ENCODE measurements at places on chromosomes 7 and 10.

DNA sequence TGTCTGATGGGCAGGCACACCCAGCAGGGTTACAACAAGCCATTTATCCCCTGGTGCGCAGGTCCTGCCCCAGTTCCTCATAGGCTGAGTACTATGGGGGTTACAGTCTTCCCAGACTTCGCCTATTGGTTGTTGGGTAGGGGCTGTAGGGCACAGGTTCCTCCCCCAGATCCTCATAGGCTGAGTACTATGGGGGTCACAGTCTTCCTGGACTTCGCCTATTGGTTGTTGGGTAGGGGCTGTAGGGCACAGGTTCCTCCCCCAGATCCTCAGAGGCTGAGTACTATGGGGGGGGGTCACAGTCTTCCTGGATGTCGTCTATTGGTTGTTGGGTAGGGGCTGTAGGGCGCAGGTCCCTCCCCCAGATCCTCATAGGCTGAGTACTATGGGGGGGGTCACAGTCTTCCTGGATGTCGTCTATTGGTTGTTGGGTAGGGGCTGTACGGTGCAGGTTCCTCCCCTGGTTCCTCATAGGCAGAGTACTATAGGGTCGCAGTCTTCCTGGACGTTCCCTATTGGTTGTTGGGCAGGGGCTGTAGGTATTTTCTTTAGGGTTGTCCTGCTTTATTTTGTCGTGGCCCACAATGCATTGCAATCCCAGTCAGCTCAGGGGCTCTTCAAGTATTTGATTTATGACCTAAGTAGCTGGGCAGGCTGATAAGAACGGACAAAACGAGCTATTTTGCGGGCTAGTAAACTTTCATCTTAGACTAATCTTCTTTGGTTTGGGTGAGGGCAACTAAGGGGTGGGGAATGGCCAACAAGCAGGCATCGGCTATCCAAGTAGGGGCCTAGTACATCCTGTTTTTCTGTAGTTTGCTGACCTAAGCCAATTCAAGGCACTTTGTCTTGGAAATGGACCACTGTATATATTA is 3.4 kb downstream of the LRRC27 start:
- no peak for DNase-seq

DNA sequence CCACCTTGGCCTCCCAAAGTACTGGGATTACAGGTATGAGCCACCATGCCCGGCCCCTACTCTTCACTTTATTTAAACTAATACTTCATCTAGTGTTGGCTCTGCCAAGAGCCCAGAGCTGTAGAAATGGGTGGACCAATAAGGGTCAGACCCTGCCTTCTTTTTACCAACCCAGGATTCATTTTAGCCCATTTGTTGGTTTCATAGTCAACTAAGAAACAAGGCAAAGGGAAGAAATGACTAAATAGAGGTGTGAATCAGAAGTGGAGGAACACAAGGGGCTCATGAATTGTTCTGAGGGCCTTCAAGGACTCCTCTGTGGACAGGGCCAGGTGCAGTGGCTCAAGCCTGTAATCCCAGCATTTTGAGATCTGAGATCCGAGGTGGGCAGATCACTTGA is 1.1 kb downstream of the ANKRD2 start:
- no peak for DNase-seq

GRCh38 chr10:31143331-31143935 is 111.8 kb upstream of the ZNF438 start:
- no peak for DNase-seq

- peak; percentile 2 for DNase-seq
These were observed 996 bp downstream of the ADAM12 start for GRCh38 chr10:126387041-126387921.

- DNase-seq = no peak
These were observed 16.1 kb downstream of the CCSER2 start for GRCh38 chr10:84344526-84344925.

GRCh38 chr10:69461243-69462025 is 10.2 kb downstream of the TSPAN15 start:
- DNase-seq = no peak

DNA sequence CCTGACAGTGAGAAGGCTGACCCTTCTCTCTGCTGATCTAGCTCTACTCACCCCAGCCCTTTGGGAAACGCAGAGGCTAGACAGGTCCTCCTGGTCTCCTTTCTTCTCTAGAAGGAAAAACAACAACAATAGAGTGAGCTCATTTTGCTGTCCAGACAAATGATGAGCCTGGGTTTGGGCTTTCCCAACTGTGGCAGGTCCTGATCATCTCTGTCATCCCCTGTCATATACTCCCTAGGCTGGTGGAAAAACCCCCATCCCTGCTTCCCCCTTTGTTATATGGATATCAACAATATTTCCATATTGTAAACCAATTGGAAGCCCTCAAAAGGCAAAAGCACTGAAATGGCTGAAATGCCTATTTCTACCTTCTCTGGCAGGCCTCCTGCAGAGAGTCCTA is 9.2 kb upstream of the DDIT4 start:
- no peak for DNase-seq

GRCh38 chr7:92729172-92729571 is 107.2 kb downstream of the CDK6 start:
- DNase-seq = no peak

DNA sequence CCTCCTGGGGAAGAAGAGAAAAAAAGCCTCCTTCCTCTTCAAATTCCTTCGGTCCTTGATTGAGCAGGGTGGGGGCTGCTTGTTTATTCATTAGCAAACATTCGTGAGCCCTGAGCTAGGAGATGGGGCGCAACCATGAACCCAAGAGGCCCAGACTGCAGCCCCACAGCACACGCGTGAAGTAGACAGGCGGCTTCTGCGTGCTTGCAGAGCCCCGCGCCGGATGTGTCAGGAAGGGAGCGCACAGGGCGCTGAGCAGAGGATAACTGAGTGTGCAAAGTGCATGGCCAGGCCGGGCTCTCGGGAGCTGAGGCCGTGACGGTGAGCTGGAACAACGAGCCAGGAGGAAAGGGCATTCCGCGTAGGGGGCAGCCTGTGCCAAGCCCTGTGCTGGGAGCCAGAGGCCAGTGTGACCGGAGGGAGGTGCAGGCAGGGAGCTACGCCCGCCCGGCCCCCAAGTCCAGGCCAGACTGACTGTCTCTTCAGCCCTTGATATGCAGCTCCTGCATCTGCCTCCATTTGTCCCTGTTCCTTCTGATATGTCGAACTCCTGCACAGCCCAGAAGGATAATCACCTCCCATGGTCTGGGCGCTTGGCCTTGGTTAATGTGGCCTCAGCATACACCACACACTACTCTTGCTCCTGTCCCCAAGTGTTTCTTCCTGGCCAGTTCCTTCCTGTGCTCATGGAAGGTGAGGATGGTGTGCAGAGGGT is 4.6 kb downstream of the FOXL3 start:
- no peak for DNase-seq

GRCh38 chr10:95266674-95267095 is 24.1 kb downstream of the PDLIM1 start:
- DNase-seq = no peak

GRCh38 chr10:33329178-33329577 is 5.3 kb downstream of the NRP1 start:
- no peak for DNase-seq

DNA sequence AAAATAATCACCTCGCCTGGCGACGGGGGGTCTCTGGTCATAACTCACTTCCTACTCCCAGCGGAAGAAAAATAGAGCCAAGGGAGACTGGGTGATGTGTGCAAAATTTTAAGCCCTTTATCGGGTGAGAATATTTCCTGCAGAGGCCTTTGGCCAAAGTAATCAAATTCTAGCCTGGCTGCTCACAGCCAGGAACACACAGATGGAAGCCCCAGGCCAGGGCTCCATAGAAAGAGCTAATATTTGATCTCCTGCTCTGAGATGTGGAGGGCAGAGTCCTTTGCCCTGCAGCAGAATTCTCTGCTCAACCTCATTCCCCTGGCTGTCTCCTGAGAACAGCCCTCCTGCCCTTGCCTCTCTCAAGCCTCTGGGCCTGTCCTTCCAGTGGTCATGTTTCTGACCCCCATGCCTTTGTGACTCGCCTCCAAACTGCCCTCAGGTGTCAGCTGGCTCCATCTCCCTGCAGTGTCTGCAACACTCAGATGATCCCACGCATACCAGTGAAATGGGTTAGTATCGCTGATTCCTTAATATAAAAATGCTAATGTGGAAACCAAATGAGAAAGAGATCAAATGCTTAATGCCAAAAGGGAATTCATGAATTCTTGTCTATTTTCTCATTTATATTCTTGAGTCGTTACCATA is 34.5 kb downstream of the FRMD4A start:
- no peak for DNase-seq

DNA sequence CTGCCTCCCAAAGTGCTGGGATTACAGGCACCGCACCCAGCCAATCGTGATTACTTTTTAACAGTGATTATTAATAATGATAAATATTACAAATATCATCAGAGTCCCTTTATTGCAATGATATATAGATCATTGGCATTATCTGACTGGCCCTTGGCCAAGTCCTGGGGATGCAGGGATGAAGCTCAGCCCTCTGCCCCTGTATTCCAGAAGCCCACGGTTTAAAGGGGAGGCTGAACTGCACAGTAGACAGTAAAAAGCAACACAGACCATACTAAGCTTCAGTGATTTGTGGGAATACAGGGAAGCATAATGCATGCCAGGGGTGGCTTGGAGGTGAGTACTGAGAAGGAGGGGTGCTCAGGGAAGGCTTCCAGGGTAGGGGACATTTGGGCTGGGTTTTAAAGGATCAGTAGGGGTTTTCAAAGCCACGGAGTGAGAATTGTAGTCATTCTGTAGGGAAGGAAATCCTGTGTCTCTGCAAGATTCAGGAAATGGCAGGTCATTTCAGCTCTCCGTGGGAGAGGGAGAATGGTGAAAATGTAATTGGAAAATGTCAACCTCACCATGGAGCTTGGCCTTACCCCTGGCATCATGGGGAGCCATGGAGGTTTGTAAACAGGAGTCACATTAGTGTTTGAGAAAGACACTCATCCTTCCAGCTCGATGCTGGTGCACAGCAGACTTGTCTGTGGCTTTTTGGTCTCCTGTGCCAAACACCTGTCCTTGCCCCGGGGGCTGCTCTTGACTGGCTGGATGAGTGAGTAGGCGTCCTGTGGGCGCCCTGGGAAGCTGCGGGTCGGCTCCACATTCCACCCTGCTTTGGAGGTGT is 8.8 kb downstream of the ADAMTS14 start:
- no peak for DNase-seq

- DNase-seq = no peak
These were observed 183.1 kb downstream of the NRP1 start for GRCh38 chr10:33151344-33151864.

- DNase-seq = no peak
These were observed 81.1 kb downstream of the CAMK1D start for GRCh38 chr10:12430406-12430982.

Data from activated T-cell treated with anti-CD3 and anti-CD28 coated beads for 1 hour (primary cell).